KG1 (cell line): ENCODE measurements at places on chromosomes 3 and 15.

- DNase-seq: no peak
Measured at GRCh38 chr3:23668430-23668904, 137.3 kb upstream of the UBE2E1 start.

DNA sequence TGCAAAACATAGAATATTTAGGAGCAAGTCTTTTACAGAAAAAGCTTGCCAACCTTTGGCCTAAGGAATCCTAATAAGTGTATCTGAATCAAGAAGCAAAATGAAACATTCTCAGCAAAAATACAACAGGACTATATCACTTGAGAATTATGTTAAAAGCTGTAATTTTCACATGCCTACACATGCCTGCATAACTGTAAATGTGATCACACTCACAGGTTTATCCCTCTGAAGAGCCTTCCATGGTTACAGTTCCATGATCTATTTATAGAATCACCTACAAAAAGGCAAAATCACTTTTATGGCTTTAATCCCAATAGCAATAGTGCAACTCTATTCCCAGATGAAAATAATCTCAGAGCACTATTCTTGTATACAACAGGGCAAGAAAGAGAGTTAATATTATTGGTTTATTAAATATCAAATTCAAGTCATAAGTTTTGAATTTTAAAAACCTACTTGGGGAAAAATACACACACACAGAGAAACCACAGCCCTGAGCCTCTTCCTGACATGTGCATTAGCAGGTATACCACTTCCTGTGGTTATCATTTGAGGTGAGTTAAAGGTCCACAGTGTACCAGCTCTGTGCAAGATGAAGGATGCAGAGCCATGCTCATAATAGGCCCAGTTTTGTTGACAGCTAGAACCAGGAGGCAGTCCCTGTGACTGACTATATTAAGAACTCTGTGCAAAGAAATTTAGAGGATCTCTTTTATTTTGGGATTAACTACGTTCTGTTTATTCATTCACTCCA lies 252.5 kb upstream of the TGFBR2 start:
- DNase-seq: no peak

DNA sequence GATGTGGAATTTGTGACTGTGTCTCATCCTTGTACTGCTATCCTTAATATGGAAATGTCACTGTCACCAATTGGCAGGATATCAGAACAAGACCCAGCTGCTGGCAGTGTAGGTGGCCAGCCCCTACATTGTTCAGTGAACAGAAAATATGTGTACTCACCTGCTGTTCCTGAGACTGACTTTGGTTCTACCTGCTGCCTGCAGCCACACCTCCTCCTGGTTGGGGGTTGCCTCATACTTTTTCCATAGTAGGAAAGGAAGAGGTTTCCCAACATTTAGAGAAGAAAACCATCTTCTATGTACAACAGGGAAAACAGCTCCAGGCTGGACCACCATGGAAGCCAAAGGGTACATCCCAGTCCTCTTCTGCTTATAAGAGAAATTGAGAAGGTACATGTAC lies 35.9 kb downstream of the SLC12A1 start:
- DNase-seq: no peak

- DNase-seq: no peak
Measured at GRCh38 chr3:31250116-31250777, 282.5 kb upstream of the STT3B start.

GRCh38 chr15:42623951-42624350 lies 48.5 kb downstream of the STARD9 start:
- DNase-seq: no peak
